ENCODE measurements at places on chromosomes 3 and 15. TPM values are rescaled to one million over a fixed set of nuclear protein-coding genes. Genes with fewer than 3 reads are reported as not detected.

CHST13 gene
- total RNA-seq = not detected

TRPM1 gene
- total RNA-seq = 1.9 TPM

HEXA gene
- 72.8 TPM for total RNA-seq

ADAMTSL3 gene
- 15.1 TPM for total RNA-seq

CACNA2D3 gene
- not detected for total RNA-seq

GPR176 gene
- 14.0 TPM for total RNA-seq
